ENCODE measurements at places on chromosomes 11 and 22.

DNA sequence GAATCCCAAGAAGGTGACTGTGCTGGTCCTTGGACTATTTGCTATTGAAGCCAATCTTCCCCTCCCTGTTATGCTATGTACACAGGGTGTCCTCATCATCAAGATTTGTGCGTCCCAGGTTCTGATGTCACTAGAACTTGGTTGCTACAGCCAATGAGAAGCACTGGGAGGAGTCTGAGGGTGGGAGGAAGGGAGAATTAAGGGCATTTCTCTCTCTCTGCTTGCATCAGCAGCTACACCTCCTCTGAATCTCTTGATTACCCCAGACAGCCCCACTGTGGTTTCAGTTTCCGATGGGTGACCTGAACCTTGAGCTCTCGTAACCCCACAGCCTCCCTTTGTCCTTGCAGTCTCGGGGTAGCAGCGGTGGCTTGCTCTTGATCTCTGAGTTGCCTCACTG lies 212.4 kb upstream of the SESN3 start:
- no peak for DNase-seq

GRCh38 chr11:17077240-17077519 lies 287 bp downstream of the RPS13 start:
- DNase-seq, result no peak

DNA sequence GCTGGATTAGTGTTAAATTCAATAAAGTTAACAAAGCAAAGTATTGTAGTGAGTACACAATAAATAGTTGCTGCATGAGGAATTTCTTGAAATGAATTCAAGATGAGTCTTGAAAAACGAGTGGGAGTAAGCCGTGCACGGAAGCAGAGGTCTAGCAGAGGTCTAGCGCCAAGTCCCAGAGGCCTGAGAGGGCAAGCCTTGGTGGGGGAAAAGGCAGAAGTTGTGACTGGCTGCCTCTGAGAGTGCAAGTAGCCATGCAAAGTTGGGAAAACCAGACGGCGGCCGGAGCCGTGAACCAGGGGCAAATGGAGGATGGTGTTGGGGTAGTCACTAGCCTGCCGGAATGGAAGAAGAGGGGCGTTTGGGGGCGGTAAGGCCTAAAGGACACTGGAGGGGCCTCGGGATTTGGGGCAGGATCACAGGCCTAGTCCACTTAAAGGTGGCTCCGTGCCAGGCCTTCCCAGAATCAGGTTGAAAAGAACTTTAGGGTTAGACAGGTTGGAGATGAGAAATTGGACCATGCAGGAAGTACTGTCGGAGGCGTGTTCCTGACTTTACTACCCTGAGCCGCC lies 379 bp upstream of the SLC3A2 start:
- DNase-seq, result no peak

- peak; percentile 68 for DNase-seq
Observed at GRCh38 chr11:67269401-67270255, 3.4 kb downstream of the GRK2 start.

- no peak for DNase-seq
Observed at GRCh38 chr11:57484141-57484710, 23.9 kb downstream of the RTN4RL2 start.

- no peak for DNase-seq
Observed at GRCh38 chr11:122362381-122362780, 246.4 kb upstream of the BLID start.

DNA sequence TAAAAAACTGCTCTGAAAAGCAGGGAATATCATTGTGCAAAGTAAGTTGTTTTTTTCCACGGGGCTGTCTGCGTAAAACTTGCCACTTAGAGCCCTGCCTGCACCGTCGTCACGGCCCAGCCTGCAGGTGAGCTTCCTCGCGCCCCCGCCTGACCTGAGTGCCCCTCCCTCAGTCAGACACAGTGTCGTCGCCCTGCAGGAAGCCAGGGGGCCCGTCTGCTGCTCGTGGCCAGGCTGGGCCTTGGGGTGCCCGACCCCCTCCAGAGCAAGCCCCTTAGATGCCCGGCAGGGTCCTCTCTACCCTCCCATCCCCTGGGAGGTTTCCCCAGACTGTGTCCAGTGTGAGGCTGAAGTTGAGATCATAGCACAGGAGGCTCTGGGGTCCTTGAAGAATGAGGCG lies 31.6 kb downstream of the SBF1 start:
- DNase-seq, result no peak

DNA sequence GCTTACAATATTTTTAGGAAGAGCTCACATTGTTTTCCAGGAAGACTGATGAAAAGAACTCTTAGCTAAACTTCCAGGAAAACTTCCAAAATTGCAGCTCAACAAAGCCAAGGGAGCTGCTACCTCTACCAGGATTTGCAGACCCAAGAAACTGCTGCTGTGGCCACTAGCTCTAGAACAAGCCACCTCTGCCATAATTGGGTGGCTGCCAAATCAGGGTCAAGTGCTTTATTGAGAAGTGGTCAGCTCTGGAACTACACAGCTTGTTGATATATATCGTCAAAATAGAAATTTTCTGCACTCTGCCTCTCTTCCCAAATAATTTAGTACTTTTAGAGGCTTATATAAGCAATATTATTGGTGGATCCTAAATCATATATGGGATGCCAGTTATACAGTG lies 371.8 kb upstream of the CHORDC1 start:
- DNase-seq, result no peak

DNA sequence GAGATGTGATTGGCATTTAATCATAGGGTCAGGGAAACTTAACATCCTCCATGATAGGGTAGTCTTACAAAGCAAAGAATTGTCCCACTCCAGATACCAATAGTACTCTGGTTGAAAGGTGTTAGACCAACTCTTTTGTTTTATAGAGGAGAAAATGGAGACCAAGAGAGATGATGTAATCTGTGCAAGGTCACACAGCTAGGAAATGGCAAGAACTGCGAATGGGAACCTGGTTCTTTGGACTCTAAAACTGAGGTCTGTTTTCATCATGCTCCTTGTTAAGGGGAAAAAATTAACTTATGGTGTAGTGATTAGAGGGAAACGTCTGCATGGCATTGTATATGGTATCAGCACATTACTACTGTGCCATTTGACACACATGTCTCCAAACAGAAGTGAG lies 171.1 kb downstream of the COMMD9 start:
- no peak for DNase-seq

DNA sequence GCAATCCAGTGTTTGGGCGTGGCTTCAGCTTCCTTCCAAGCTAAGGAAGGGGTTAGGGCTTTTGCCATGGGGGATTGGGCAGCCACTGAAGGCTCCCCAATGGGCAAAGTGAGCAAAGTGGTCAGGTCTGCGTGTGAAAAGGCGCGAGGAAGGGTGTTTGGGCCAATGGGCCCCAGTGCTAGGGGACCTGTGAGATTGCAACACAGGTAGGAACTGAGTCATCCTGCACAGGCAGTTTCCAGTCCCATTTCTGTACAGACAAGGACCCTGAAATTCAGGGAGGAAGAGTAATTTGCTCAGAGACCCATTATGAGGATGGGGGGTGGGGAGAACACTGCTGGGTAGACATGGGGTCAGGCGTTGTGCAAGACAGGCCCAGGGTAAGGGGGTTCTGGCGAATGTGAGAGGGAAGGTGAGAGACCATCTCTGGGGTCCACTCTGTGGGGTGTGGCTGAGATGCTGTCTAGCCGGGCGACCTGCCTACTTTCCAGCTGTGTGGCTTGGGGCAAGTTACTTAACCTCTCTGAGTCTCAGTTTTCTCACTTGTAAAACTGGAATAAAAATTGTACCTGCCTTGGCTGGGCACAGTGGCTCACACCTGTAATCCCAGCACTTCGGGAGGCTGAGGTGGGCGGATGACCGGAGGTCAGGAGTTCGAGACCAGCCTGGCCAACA lies 7.3 kb downstream of the CCDC88B start:
- no peak for DNase-seq

- no peak for DNase-seq
Observed at GRCh38 chr11:1254086-1254648, 31.3 kb downstream of the MUC5B start.

DNA sequence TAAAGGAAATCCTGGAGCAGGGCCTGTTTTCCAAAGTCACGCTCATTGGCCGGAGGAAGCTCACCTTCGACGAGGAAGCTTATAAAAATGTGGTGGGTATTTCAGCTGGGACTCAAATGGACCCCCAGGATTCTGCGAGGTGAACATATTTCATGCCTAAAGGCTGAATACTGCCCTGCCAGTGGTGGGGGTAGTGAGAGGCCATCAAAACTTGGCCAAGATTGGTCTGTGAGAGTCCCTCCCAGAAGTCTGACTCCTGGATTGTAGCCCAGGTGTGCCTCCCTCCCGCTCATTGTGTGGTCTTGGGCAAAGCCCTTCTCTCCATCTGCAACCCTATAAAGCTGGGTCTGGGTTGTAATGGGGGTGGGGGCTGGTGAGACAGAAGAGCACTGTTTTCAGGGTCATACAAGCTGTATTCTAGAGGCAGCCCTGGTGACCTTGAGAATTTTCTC lies 853 bp downstream of the HTATIP2 start:
- no peak for DNase-seq

- no peak for DNase-seq
Observed at GRCh38 chr22:31904651-31905050, 39.7 kb upstream of the YWHAH start.

DNA sequence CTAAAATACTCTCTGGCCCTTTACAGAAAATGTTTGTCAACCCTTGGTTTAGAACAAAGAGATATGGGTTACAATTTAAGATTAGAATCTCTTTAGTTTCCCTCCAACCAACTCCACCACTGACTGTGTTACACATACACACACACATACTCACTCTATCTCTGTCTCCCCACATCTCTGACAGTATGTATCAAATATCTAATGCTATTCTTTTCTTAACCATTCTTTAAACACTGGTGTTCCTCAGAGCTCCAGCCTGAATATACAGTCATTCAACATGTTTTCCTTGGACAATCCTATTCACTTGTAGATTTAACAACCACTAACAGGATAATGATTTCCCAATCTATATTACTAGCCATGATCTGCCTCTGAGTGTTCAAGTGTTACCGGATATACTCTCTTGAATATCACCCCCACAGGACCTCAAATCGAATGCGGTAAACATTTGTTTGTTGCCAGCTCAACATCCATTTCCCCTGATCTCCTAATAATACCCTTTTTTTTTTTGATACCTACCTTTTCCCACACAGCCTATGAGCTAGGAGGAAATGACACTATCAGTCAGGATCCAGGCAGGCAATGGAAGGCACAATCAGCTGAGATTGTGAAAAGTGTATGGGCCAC lies 6.1 kb downstream of the MPZL3 start:
- no peak for DNase-seq

DNA sequence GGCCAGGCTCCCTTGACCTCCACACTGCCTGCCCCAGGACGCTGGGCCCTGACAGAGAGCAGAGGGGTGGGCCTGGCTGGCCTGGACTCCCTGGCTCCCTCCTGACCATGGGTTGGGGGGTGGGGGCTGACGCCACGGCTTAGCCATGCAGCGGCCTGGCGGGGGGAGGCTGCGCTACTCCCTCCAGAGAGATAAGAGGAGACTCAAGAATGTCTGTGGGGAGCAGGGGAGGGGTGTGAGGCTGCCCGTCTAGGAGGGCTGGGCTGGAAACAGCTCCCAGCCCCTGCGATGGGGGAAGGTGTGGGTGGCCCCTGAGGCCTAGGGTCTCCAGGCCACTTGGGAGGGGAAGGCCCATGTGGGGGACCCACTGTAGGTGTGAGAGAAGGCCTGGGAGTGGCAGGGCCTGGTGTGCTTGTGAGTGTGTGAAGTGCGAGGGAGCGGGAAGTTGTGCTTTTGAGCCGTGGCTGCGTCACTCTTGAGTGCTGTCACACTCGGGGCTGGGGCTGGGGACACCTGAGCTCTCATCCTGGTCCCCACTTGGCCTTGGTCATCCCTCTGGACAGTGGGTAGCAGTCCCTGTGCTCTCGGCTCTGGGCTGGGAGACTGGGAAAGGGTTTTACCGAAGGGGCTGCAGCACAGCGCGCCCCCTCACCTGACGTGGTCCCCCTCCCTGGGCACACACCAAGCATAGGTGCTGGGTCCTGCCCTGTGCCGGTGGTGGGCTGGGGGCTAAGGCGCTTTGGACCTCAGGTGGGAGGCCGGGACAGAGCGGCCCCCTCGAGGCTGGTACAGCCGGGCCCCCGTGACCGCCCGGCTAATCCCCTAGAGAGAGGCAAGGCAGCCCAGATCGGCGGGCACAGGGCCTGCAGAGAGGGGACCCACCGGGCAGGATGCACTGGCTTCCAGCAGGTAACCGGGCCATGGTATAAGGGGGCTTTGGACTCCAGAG lies 2.4 kb downstream of the MYRF start:
- DNase-seq, result no peak

DNA sequence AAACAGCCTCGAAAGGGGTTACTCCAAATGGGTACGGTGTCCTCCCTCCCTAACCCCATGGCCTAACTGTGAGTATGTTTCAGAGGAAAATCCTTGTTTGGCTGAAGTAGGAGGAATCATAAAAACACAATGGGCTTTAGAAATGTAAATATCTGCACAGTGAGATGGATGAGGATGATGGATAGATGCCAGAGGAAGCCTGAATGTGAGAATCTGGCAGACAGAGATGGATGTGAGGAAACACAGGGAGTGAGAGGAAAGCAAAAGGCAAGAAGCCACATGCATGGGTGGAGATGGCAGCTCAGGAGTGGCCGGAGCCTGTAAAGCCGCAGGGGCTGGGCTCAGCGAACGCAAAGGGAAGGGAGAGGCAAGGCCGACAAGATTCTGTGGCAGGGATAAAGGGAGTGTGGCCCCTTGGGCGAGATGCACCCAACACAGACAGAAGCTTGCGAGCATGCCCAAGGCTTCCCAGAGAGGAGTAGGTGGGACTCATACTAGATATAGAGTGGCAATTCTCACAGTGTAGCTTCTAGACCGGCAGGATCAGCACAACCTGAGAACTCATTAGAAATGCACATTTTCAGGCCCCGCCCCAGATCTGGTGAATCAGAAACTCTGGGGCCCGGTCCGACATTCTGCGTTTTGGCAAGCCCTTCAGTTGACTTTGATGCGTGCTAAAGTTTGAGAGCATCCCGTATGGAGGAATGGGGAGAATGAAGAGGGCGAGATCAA lies 237.3 kb upstream of the CADM1 start:
- DNase-seq, result no peak

- DNase-seq, result no peak
Observed at GRCh38 chr11:44774108-44774507, 47.3 kb downstream of the TSPAN18 start.

DNA sequence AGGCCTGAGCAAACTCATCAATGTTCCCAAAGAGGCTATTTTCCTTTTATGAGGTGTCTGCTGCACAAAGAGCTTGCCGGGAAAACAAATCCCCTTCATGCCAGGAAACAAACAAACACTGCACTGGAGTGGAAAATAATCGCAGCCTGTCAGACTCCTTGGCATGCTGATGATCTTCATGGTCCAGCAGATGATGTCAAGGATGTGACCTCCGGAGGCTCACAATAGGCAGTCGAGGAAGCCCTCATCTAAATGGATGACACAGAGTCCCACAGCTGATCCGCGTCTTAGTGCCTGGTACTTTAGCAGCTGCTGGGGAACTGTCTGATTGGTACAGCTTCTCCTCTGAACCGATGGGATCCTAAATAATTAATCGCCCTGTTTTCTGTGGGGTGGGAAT lies 187.6 kb downstream of the TENM4 start:
- no peak for DNase-seq

- DNase-seq, result no peak
Observed at GRCh38 chr11:44308923-44309477, 939 bp downstream of the ALX4 start.

Data from NCI-H1694 (cell line).